ENCODE measurements at places on chromosomes 5 and 9.

DNA sequence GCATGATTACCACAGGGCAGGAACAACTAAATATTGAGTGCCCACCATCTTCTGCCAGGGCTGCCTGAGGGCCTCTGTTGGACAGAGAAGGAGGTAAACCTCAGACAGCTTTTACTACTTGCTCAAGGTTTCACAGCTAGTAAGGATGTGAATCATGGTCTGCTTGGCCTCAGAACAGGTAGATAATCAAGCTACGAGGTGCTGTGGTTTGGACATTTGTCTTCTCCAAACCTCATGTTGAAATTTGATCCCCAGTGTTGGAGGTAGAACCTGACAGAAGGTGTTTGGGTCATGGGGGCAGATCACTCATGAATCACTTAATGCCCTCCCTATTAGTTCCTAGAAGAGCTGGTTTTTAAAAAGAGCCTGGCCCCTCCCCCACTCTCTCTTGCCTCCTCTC, 541.2 kb upstream of the TRPC7 start:
- no peak for DNase-seq

GRCh38 chr5:114355086-114355830, 6.6 kb upstream of the KCNN2 start:
- no peak for DNase-seq

GRCh38 chr5:176995122-176995490, 11.5 kb downstream of the UIMC1 start:
- DNase-seq: no peak

GRCh38 chr5:178205749-178206047, 1.4 kb downstream of the HNRNPAB start:
- DNase-seq: no peak

DNA sequence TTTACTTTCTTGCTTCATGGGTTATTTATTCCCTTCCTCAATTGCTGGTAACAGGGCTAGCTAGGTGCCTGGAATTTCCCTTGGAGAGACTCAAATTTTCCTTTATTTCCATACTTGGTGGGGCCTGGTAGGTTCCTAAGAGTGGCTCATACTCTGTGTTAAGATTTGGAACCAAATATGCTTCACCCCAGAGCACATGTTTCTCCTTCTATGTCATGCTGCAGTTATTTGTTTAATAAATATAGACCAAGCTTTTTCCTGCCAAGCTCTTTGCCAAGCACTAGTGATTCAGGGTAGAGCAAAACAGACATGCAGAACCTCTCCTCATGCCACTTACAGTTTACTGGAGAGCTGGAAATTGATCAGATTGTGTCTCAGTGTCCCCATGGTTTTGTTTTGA, 290.3 kb upstream of the SGCD start:
- DNase-seq: no peak

- DNase-seq: no peak
Observed at GRCh38 chr9:17587113-17587512, 8.2 kb downstream of the SH3GL2 start.

DNA sequence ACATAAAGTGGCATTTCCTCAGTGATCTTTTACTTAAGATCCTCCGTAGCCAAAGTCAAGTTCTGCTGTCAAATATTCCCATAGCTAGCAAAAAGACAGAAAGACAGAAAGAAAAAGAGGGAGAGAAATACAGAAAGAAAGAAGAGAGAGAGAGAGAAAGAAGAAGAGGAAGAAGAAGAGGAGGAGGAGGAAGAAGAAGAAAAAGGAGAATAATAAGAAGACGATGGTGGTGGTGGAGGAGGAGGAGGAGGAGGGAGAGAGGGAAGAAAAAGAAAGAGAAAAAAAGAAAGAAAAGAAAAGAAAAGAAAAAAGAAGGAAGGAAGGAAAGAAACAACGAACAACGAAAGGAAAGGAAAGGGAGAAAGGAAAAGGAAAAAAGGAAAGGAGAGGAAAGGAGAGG, 54.1 kb downstream of the FAT2 start:
- DNase-seq: no peak

- no peak for DNase-seq
Observed at GRCh38 chr5:11494340-11494739, 409.9 kb downstream of the CTNND2 start.
